ENCODE measurements at places on chromosomes 1 and 21. TPM values are rescaled to one million over a fixed set of nuclear protein-coding genes. Genes with fewer than 3 reads are reported as not detected.

- peak; percentile 89 for DNase-seq
Measured at GRCh38 chr1:15343729-15344128, 66.0 kb upstream of the EFHD2 start.

DNA sequence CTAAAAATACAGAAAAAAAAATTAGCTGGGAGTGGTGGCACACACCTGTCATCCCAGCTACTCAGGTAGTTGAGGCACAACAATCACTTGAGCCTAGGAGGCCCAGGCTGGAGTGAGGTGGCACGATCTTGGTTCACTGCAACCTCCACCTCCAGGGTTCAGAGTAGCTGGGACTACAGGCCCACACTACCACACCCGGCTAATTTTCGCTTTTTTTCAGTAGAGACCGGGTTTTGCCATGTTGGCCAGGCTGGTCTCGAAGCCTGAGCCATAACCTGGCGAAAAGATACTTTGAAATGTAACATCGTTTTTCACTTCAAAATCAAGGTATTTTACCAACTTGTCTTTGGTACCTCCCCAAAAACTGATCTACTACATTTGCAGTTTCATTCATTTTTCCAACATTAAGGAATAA, 6.1 kb downstream of the GAS5 start:
- no peak for DNase-seq

- DNase-seq, result no peak
Measured at GRCh38 chr1:182080955-182081582, 19.6 kb upstream of the ZNF648 start.

DNA sequence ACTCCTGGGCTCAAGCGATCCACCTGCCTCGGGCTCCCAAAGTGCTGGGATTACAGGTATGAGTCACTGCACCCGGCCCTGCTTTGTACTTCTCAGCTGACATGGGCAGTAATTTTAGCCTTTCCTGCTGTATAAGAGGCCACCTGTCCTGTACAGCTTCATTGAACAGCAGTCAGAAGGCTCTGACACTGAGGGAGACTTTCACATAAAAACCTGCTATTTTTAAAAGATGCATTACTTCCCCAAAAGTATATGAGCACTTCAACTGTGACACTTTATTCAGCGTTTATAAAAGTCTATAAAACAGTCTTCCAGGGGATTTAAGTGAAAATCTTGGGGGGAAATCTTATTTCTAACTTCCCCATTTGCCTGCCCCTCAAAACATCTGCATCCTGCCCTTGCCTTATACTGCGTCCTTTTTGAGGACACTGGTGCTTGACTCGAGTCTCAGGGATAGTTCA, 17.6 kb downstream of the RNU5D-1 start:
- no peak for DNase-seq

DNA sequence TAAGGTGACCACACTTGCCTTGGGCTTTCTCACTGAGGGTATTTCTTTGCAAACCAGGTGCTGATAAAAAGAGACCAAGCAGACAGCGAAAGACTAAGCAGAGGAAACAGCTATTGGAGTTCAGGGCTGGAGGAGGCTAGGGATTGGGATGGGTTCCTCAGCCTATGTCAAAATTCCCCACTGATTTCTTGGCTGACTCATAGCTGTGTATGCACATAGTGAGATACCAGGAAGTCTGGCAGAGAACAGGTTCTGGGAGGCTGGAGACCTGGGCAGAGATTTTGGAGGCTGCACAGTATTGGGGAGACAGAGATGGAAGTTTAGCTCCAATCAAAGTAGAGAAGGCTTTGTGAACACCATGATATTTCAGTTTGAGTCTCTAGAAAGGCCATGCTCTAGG, 25.3 kb downstream of the YARS1 start:
- no peak for DNase-seq

- no peak for DNase-seq
Measured at GRCh38 chr1:10848109-10848684, 51.8 kb upstream of the CASZ1 start.

DNA sequence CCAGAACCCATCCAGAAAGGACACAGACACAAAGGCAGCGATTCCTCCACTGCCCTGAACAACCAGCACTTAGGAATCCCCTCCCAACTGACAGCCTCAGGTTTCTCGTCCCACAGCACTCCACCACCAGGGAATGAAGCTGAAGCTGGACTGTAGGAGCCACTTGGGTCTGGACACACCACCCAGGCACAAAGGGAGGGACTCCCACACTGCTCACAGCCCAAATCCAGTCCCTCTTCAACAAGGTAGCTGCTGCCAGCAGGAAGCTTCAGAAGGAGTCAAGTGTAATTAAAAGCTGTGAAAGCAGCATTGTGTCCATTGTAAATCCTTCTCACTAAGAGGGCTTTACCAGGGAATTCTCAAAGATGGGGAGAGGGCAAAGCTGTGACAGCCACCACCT, 29.0 kb downstream of the LMX1A start:
- DNase-seq, result no peak

DNA sequence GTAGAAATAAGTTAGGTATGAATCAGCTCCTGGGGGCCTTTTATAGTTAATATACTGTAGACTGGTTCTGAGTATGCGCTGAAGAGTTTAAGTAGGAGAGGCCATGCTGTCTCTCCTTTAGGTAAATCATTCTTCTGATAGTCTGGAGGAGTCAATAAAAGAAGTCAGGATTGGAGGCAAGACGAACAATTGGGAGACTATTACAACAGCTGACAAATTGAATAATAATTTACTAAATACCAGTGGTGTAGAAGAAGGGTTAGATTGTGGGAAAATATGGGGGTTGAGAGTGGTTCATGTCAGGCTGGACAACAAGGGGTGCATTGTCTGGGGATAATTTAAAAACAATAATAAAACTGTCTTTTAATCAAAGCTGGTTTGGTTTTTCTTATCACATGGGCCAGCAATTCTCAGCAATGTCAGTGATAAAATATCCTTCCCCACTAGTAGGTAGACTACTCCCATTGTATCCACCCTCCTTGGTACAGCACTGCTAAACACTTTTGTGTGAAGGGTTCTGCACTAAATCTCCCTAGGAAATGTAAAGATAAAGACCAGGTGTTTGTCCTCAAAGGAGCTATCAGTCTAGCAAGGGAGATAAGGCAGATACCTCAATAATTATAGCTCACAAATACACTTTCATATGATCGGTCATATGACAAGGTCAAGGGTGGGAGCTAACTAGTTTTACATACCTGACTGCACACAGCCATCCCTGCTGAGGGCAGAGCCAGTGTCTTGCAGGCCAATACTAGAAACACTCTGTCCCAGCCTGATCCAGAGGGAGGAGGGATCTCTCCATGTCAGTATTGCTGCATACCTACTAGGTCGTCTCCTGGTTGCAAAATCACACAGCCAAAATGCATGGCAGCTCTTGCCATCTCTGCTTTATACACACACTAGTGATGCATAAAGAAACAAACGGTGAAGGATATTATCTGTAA, 299.7 kb downstream of the VAV3 start:
- DNase-seq, result no peak

GRCh38 chr1:183645531-183645930, 7.6 kb downstream of the APOBEC4 start:
- no peak for DNase-seq

DNA sequence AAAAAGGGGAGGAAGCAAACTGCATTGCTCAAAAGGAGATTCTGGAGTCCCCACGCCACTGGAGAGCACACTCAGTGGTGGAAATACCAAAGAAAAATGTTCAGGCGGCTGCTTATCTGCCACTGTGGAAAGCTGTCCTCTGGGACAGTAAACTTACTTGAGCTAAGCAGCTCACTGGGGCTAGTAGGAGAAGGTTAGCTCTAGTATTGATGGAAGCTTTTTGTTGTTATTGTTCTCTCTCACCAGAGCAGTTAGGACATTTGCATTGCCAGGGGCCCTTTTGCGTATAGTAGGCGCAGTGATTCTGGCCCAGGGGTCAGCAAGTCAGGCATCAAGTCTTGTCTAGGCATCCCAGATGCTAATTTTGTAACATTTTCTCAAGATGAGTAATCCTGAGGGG, 15.6 kb downstream of the BACE2 start:
- DNase-seq, result no peak

DNA sequence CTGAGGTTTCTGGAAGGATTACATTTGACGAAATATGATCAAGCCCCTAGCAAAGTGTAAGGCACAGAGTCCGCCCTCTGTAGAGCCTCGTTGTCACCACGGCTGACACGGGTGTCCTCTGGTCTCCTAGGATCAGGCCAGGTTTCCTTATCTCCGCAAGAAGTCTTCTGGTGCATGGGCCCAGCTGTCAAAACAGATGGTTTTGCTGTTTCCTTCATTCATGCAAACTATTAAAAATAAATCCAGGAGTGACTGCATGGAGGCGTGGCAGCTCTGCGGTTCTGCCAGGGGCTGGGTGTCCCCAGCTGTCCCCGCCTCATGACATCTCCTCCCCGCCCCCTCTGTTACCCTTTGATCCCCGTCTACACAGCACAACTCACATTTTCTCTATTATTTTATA, 209.0 kb downstream of the DYRK1A start:
- no peak for DNase-seq

DNA sequence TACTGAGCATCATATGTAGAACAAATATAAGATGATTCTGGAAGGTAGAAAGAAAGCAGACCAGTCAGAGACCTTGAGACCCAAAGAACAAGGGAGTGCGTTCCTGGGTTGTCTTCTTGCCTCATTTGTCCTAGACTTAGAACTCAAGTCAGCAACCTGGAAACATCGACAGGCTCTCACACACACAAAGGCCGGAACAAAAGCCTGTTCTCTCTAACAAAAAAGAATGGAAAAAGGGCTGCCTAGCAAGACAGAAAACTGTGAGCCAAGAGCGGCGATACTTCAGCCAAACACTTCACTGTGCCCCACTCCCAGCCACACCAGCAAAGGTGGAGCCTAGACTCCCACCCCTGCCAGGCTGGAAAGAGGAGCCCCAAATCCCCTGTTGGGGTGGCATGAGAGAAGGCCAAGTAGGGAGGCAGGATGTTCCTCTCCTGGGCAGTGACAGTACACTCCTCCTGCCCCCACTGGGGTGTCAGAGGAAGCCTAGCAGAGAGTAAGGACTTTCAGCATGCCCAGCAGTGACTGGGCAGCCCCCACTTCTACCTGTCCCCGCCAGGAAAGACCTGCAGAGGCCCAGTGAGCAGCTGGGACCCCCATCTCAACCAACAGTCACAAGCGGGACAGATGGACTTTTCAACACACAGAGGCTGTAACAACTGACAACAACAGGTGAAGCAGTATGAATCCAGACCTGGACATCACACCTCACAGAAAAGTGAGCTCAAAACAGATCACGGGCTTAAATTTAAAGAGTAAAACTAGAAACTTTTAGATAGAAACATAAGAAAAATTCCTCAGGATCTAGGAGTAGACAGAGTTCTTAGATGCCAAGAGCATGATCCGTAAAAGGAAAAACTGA, 33.0 kb downstream of the MRAP start:
- no peak for DNase-seq

DNA sequence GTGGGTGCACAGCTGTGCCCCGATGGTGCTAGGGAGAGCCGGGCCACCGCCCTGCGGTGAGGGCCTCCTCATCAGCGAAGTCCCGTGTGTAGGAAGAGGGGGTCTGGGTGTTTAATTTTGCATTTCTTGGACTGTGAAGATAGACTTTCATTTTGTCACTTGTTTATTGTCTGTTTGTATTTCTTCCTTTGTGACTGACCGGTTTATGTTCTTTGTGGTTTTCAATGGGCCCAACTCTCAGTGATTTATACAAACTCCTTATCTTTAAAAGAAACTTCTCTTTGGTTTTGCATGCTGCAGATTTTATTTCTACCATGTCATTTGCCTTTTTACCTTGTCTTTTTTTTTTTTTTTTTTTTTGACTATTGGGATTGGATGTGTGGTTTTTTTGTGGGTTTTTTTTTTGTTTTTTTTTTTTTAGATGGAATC, 65.1 kb downstream of the COL18A1 start:
- DNase-seq, result peak; percentile 54

- no peak for DNase-seq
Measured at GRCh38 chr1:221200464-221200863, 321.2 kb downstream of the HLX start.

- DNase-seq, result no peak
Measured at GRCh38 chr1:152397474-152397873, 16.6 kb downstream of the CRNN start.

- peak; percentile 74 for DNase-seq
Measured at GRCh38 chr1:203338335-203339036, 12.4 kb downstream of the FMOD start.

DNA sequence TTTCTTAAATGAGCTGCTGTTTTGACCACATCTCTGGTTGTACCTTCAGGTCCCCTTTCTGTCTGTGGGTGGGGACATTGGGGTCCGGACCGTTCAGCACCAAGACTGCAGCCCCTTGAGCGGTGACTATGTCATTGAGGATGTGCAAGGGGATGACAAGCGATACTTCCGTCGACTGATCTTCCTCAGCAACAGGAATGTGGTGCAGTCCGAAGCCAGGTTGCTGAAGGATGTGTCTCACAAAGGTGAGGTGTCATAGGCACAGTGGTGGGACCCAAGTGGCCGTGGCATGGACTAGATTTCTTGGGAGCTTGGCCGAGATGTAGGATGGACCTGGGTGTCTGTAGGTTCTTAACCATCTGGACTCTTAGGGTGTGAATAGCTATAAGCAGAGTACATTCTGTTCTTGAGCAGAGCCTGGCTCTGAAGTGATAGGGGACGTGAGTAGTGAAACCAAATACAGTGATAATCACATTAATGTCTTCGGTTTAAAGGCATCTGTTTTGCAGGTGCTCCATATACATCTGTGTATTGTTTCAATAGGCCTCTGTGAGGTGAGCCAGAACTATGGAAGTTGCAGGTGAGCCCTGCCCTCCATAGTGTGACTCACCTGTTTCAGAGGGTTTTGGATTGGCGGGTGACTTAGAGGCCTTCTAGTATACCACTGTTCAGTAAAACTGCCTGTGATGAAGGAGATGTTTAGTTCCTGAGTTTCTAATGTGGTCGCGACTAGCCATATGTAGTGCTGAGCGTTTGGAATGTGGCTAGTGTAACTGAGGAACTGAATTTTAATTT, 6.4 kb downstream of the METTL13 start:
- DNase-seq, result no peak

GRCh38 chr1:39196244-39197215, 8.0 kb upstream of the MACF1 start:
- no peak for DNase-seq

- DNase-seq, result no peak
Measured at GRCh38 chr1:153652805-153653500, 5.5 kb upstream of the SNAPIN start.

GRCh38 chr1:114156538-114157274, 3.0 kb upstream of the SYT6 start:
- no peak for DNase-seq

ATP1A4 gene
- total RNA-seq, result 0.19 TPM

OR2T29 gene
- total RNA-seq, result not detected

RLF gene
- 15.8 TPM for total RNA-seq

ZNF593 gene
- 22.4 TPM for total RNA-seq

LEFTY1 gene
- 8.6 TPM for total RNA-seq

ANKRD34A gene
- total RNA-seq, result 0.76 TPM

GCSAML gene
- total RNA-seq, result 1.8 TPM

LENEP gene
- total RNA-seq, result not detected

GBP5 gene
- 7.3 TPM for total RNA-seq

ADAMTSL4 gene
- total RNA-seq, result 20.0 TPM

SPRR4 gene
- not detected for total RNA-seq

LRRC71 gene
- 0.50 TPM for total RNA-seq

ADCY10 gene
- total RNA-seq, result 0.22 TPM

APOBEC4 gene
- not detected for total RNA-seq

C1orf198 gene
- 45.3 TPM for total RNA-seq

ZNF648 gene
- not detected for total RNA-seq

PAPPA2 gene
- total RNA-seq, result 93.5 TPM

PROK1 gene
- not detected for total RNA-seq
